SK-MEL-5 (cell line): ENCODE measurements at places on chromosomes 5 and 9. TPM values are rescaled to one million over a fixed set of nuclear protein-coding genes. Genes with fewer than 3 reads are reported as not detected.

NIPSNAP3A gene
- 16.0 and 17.9 TPM in 2 replicates for total RNA-seq

NREP gene
- 11.2 and 17.1 TPM in 2 replicates for total RNA-seq

DDX31 gene
- total RNA-seq = 30.8 and 31.6 TPM in 2 replicates

ANKRD18A gene
- total RNA-seq = not detected in 2 replicates

CERCAM gene
- 31.8 and 38.5 TPM in 2 replicates for total RNA-seq

EGFL7 gene
- total RNA-seq = 61.5 and 66.9 TPM in 2 replicates

ADAMTS16 gene
- not detected in 2 replicates for total RNA-seq

RORB gene
- total RNA-seq = not detected in 2 replicates

ZNG1C gene
- 48.2 and 53.6 TPM in 2 replicates for total RNA-seq

NME5 gene
- total RNA-seq = 8.3 and 8.5 TPM in 2 replicates

LCN9 gene
- total RNA-seq = not detected in 2 replicates

STK32A gene
- total RNA-seq = 37.9 and 41.2 TPM in 2 replicates

OGN gene
- total RNA-seq = not detected in 2 replicates

FSTL4 gene
- 2.1 and 3.6 TPM in 2 replicates for total RNA-seq

FOXE1 gene
- 0.11 and 0.79 TPM in 2 replicates for total RNA-seq

GPX3 gene
- total RNA-seq = 0.13 and 1.2 TPM in 2 replicates

ZNF366 gene
- 0.03 TPM in 1 of 2 replicates, not detected in the other for total RNA-seq

MEIKIN gene
- total RNA-seq = not detected in 2 replicates

IDNK gene
- total RNA-seq = 3.7 and 5.4 TPM in 2 replicates

PNPLA7 gene
- total RNA-seq = 0.29 and 0.37 TPM in 2 replicates

SCGB3A1 gene
- total RNA-seq = not detected in 2 replicates

TMEM252 gene
- not detected in 2 replicates for total RNA-seq

SEC24A gene
- total RNA-seq = 13.8 and 17.8 TPM in 2 replicates

PITX1 gene
- 0.11 and 0.18 TPM in 2 replicates for total RNA-seq

PFDN1 gene
- 68.3 and 82.2 TPM in 2 replicates for total RNA-seq

PAX5 gene
- not detected in 2 replicates for total RNA-seq

SPINK1 gene
- total RNA-seq = 12.1 and 13.5 TPM in 2 replicates

ABCA1 gene
- total RNA-seq = 11.0 and 12.2 TPM in 2 replicates

DDX4 gene
- total RNA-seq = not detected in 2 replicates

SPATA31E1 gene
- not detected in 2 replicates for total RNA-seq

ORM2 gene
- total RNA-seq = not detected in 2 replicates

SPINK4 gene
- not detected in 2 replicates for total RNA-seq

EFCAB9 gene
- not detected in 2 replicates for total RNA-seq

OR1L8 gene
- not detected in 2 replicates for total RNA-seq

SPATA24 gene
- total RNA-seq = 9.7 and 13.3 TPM in 2 replicates

GFI1B gene
- 0.05 and 0.74 TPM in 2 replicates for total RNA-seq

CCNO gene
- 0.19 and 0.24 TPM in 2 replicates for total RNA-seq

CFAP157 gene
- 0.11 TPM in 2 replicates for total RNA-seq

NFIB gene
- 11.7 and 15.4 TPM in 2 replicates for total RNA-seq

ZCCHC10 gene
- 18.5 and 20.1 TPM in 2 replicates for total RNA-seq

PCDHGA3 gene
- 0.32 TPM in 1 of 2 replicates, not detected in the other for total RNA-seq

ADGRD2 gene
- not detected in 2 replicates for total RNA-seq

NR2F1 gene
- total RNA-seq = 0.48 and 0.53 TPM in 2 replicates

EQTN gene
- not detected in 2 replicates for total RNA-seq

SLC4A9 gene
- 0.16 and 0.18 TPM in 2 replicates for total RNA-seq

TMEM174 gene
- not detected in 2 replicates for total RNA-seq

C9orf50 gene
- total RNA-seq = not detected in 2 replicates

ANKRD31 gene
- total RNA-seq = 0.69 and 0.75 TPM in 2 replicates

NEUROG1 gene
- not detected in 2 replicates for total RNA-seq

AP3B1 gene
- 50.8 and 52.7 TPM in 2 replicates for total RNA-seq

ENTREP1 gene
- total RNA-seq = 2.7 and 3.1 TPM in 2 replicates

SEMA5A gene
- total RNA-seq = 38.1 and 39.0 TPM in 2 replicates

UHRF2 gene
- total RNA-seq = 21.3 and 22.1 TPM in 2 replicates
